GM12892 (cell line): ENCODE measurements at places on chromosomes 1 and 21.

DNA sequence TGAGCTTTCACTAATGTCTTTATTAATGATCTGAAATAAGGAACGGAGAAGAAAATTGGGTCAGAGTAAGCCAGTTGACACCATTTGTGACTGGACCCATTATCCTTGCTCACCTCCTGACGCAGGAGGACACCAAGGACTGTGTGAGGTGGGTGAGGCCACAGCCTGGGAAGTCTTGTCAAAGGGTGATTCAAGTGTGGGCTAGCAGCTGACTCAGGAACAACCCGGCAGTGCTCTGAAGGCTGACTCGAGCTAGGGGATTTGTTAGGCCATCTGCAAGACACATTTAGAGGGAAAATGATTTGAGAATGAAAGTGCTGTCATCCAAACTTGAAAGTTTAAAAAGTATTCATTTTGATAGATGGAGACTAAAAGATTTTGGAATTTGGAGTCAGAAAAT is 21.2 kb downstream of the PRRX1 start:
- DNase-seq, result no peak

DNA sequence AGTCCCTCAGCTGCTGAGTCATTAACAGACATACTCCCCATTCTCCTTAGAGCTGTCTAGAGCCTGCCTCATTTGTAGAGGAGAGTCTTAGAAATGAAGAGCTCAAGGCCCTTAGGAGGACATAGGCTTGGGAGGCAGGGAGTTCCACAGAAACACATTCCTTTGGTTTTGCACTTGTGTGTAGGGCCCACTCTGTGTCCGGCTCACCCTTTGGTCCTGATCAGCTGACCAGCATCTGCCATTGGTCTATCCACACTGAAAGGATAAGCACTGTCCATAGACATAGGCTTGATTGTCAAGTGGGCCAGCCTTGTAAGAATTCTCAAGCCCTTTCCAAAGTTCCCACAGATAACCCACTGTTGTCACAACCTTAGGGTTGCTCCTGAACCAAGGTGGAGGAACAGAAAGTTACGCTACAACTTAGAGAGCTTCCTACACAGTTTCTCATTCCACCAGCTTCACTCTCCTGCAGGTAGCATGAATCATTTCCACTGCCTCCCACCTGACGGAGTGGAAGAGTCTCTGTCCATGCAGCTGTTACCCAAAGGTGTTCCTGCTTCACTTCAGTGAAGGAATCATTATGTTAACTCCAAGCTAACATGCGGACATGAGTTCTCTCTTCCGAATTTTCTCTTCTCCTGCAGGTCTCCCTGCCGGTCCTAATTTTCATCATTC is 96.1 kb downstream of the TNFSF18 start:
- DNase-seq, result no peak

DNA sequence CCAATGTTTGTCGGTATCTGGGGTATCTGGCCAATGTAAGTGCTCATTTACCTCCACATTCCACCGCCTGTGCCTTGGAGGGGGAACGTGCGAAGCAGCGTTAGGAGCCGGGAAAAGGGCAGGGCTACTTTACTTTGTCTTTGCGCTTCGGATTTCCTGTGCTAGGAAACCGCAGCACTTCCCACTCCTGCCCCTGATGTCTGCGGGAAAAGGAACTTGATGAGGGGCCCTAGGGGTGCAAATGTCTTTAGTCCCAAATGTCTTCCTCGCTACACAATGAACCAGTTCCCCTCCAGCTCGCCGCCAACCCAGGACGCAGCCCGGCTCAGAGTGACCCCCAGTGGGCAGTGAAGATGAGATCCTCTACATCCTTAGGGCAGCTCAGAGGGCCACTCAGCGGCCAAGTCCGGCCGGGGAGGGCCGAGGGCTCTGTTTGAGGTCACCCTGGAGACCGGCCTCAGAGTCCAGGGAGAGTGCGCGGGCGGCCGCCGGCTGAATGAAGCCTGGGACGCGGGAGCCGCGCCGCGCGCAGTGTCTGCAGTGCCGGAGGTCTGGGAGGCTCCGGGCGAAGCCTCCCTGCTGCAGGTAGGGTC is at the start of gene DYNLT5:
TSS of gene DYNLT5 (plus strand) at position 460 of the 593 bp plus-strand sequence. CDS start 2,200 bp downstream, outside the sequence.
- no peak for DNase-seq

GRCh38 chr1:156901590-156901900 is 8.0 kb downstream of the PEAR1 start:
- DNase-seq, result no peak

GRCh38 chr1:151705753-151706463 is 10.7 kb downstream of the CELF3 start:
- DNase-seq, result no peak

GRCh38 chr1:22494943-22495579 is 43.4 kb downstream of the ZBTB40 start:
- DNase-seq, result no peak

GRCh38 chr1:36447450-36447849 is 2.8 kb downstream of the OSCP1 start:
- no peak for DNase-seq

DNA sequence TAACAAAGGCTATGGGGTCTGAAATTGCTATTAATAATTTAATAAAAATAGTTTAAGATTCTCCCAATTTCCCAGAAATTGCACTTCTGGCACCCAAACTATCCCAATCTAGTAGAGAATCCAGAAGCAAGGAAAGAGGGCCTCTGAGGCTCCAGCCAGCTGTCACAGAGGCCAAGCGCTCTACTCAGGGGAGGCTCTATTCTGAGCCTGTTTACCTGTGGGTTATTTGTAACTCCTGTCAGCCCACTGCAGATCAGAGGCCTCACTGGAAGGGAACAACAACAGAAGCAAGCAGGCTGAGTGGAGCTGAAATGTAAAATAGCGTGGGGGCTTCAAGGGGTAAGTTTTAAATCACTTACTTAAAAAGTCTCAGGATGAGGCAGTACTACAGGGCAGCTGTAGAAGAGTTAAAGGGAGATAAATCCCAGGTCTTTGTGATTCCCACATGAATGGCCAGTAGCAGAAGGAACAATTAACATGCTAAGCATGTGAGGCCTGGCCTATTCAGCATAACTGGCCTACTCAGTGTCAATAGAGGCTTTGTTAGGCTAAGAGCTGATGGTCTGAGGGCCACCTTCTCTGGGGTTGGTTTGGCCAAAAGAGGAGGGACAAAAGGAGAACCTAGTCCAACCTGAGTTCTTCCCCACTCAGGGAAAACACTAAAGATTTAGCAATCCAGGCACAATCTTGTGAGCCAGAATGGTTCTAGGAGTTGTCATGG is 12.8 kb downstream of the ZNF687 start:
- no peak for DNase-seq

DNA sequence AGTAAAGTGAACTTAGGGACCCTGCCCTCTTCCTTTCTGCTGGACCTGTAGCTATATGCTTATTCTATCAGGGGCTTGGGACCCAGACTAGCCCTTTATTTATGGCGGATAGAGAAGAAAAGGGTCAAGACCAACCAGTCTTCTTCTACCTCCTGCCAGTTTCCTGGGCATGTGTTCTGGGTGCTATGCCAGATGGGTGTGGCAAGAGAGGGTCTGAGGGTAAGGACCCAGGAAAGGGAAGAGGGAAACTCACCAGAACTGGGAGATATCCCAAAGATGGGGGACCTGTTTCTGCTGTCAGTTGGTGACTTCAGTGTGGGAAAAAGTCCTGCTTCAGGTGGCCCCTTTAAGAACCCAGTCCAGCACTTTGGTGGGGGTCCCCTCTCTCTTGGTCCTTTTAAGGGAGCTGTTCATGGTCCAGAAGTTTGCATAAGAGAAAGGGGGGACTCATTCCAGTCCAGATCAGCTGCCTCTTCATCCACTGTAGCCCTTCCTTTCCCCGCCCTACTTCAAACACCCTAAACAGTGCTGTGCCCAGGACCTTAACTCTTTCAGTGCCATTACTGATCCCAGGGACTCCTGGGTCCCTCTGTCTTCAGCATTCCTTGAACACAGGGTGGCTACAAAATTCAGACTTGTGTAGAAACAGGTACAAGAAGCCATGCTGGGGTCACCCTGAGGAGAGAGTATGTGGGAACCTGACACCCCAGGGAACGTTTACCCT is 18.4 kb downstream of the SSR2 start:
- DNase-seq, result no peak

- no peak for DNase-seq
Measured at GRCh38 chr1:112869895-112870294, 86.1 kb downstream of the SLC16A1 start.

GRCh38 chr1:203556047-203556851 is 62.3 kb downstream of the OPTC start:
- no peak for DNase-seq

- no peak for DNase-seq
Measured at GRCh38 chr1:203669739-203670138, 43.1 kb downstream of the ATP2B4 start.

GRCh38 chr21:18007121-18007520 is 188.0 kb upstream of the C21orf91 start:
- DNase-seq, result no peak

DNA sequence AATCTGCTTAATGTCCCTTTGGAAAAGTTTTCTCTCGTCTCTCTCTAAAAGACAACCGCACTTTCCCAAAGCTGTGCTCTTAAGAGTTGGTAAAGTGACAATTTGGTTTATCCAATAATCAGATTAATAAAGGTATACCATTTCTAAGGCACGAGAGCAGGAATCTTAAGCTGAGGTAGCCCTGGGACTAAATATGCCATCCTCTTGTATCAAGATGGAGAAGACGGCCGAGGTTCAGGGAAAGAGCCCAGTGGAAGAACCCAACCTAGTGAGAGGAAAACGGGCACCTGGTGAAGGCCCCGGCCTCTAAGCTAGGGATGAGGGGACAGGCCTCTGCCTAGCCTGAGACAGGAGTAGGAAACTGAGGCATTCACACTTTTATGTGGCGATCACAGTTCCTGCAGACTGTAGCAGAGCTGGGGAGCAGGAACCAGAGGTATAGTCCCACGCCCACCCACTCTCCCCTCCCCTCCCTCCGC is 334 bp upstream of the SARS1 start:
- DNase-seq, result no peak

DNA sequence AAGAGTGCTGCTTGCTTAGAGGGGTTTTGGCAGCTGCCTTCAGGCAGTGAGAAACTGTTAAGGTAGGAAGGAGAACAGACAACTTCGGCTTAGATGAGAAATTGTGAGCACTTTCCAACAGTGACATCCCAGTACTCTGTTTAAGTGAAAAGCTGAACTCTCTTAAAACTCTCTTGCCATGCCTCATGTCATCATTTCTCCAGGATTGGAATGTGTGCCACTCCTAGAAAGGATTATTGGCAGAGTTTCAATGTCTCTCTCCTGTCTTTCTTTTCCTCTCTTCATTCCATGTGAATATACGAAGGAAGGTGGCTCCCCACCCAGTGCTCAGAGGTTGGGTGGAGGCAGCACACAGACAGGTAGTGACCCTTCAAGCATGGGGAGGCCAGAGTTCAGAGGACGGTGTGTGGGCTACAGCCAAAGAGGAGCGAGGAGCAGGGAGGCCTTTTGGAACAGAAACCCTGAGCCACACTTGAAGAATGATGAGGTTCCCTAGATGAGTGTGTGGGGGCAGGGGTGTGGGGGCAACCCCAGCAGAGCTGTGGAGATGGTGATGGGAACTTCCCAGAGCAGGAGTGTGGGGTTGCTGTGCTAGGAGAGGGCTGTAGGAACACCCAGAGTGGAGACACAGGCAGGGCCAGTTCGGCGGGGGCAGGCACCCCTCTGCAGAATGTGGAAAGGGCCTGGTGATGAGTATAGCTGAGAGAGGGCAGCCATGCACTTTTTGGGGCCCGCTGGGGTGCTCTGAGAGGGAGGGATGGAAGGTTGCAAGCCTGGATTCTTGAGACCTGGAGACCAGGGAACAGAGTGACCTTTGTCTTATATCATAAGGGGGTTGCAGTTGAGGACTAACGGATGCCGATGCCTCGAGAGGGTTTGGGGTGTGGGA is 58.8 kb downstream of the GALNT2 start:
- no peak for DNase-seq

- DNase-seq, result no peak
Measured at GRCh38 chr1:238738892-238739291, 647.5 kb upstream of the CHRM3 start.

DNA sequence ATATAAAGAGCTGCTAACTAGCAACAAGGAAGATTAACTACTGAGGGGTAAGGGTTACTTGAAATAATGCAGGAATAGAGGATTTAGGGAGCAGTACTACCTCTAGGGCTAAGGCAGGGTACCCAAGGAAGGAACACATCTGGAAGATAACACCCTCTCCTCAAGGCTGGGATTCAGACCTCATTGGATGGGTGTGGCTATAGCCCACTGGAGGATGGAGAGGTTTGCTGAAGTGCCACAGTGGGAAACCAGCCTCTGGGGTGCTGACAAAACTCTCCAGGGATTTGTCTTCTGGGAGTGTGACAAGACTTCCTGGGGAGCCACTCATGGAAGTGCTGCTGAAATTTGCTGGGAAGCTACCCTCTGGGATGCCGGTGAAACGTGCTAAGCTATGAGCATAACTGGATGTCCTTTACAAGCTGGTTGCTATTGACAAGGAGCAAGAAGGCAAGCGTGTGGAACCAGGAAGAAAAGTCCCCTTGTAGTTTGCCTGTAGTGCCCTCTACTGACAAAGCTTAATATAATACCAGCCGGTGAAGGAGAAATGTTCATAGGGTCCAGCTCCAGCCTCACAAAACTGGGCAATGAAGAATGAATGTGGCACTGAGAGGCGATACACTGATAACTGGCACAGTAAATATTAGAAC is 122.8 kb upstream of the USP24 start:
- DNase-seq, result peak; percentile 24

GRCh38 chr1:223227031-223227430 is 84.0 kb upstream of the TLR5 start:
- no peak for DNase-seq

- no peak for DNase-seq
Measured at GRCh38 chr1:229006121-229006870, 264.6 kb upstream of the RAB4A start.

- DNase-seq, result no peak
Measured at GRCh38 chr1:162541619-162542141, 19.8 kb upstream of the UAP1 start.

GRCh38 chr1:228214921-228215662 is 7.2 kb downstream of the OBSCN start:
- no peak for DNase-seq

DNA sequence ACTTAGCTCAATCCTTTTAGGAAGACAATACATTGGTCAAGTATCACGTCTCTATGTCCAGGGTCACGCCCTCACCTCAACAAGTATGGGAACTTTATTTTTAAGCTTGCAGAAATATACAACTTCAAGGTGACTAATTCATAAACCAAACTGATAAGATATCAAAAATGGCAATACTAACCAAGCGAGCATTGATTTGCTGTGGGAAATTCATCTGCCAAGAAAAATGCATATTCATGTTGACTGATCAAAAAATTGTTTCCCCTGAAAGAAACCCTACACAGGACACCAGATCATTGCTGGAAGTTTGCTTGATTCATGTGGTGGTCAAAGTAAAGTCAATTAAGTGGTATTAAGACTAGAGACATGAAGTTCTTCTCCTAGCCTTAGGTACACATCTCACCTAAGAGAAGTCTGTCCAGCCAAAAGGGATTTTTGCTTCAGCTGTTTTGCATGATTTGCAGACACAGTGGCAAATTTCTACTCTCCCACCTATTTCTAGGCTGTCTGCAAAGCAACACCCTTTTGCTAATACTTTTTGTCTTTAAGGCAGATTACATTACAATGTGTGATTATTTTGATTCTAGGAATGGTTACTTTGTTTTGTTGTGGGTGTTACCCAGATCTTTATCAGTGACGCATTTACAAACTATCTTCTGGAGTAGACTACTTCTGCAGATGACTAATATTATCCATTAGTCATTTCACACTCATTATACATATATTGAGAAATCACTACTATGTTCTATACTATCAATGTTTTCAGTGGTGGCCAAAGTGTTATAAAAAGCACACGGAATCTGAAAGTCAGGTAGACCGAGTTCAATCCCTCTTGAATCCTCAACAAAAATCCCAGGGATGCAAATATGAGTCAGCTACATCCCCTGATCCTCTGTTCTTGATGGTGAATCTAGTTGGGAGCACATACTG is 12.4 kb downstream of the SAMSN1 start:
- no peak for DNase-seq

- no peak for DNase-seq
Measured at GRCh38 chr1:58013237-58013636, 533.3 kb downstream of the OMA1 start.
